ENCODE measurements at places on chromosomes 3 and 15.

DNA sequence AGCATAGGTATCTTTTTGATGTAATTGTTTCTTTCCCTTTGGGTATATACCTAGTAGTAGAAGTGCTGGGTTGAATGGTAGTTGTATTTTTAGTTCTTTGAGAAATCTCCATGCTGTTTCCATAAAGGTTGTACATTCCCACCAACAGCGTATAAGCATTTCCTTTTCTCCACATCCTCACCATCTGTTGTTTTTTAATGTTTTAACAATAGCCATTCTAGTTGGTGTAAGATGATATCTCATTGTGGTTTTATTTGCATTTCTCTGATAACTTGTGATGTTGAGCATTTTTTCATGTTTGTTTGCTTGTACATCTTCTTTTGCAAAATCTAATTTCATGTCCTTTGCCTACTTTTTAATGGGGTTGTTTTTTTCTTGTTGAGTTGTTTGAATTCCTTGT is 80.0 kb upstream of the TMC3 start:
- no peak for DNase-seq

DNA sequence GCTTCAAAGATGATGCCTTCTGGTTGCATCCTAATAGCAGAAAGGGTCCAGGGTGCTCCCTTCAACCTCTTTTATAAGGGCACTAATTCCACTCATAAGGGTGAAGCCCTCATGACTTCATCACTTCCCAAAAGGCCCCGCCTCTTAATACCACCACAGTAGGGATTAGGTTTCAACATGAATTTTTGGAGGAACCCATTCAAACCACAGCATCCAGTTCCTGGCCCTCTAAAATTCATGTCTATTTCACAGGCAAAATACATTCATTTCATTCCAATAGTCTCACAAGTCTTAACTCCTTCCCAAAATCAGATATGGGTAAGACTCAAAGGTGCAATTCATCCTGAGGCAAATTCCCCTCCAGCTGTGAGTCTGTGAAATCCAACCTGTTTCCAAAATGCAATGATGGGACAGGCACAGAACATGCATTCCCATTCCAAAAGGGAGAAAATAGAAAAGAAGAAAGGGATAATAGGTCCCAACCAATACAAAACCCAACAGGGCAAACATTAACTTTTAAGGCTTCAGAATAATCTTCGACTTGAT is 124.0 kb downstream of the ATP1B3 start:
- no peak for DNase-seq

DNA sequence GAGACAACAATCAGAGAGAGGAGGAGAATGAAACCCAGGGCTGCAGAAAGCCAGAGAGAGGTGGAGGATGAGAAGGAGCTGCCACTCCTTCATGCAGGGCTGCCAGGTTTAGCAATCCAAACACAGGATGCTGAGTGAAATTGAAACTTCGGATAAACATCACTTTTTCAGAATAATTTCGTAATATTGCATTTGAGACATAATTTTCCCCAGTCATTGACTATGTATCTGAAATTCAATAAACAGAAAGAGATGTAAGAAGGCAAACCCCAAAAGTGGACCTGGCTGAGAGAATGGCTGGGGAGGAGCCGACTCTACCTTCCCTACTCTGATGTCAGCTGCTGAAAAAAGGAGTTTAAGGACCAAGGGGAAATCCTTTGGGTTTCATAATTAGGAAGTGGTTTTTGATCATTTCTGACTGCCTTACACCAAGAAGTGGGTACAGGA is 33.8 kb downstream of the SLC9A9 start:
- no peak for DNase-seq

DNA sequence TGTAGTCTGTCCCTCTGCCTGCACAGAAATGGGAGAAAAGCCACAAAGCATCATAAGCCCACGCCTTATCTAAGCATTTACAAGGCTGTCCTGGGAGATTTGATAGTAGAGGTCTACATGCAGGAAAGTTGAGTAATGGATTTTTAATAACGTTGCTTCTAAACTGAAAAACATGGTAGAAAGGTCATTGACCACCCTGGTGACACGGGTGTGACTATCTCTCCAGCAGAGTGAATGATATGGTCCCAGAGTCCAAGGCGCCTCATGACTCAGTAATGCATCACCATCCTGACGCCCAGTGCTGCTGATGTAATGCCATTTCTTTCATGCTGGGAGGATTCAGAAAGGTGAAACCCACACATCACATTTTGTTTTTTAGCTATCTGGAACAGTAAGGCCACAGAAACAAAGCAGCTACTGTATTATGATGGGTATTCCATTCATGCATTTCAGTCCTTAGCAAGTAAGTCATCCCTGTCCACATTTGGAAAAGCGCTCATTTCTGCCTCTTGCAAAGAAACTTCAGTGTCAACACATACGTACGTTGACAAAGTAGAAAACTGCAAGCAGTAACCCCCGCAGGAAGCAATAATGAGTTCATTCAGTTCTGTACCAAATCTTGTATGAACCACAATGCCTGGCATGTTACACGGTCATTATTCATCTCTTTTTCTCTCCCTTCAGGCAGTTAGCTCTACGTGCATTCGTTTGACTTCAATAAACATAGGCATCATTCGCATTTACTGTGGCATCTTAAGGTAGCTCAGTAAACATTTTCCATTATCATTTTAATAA is 483.5 kb downstream of the GABRG3 start:
- no peak for DNase-seq

GRCh38 chr3:184812662-184813042 is 686 bp downstream of the VPS8 start:
- DNase-seq, result no peak

DNA sequence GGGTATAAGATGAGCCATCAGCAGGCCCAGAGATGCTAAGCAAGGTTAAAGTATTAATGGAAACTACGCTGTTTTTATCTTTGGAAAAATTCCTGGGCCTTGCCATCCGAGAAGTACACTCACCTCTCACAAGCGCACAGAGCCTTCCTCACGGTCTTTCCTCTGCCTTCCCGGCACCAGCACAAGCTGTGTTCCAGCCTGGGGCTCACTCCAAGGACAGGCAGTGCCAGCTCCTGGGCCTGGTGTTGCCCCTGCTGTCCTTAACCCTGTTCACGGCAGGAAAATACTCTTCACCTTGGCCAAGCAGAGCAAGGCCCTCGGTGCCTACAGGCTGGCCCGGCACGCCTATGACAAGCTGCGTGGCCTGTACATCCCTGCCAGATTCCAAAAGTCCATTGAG is 14.3 kb upstream of the RHO start:
- DNase-seq, result no peak

DNA sequence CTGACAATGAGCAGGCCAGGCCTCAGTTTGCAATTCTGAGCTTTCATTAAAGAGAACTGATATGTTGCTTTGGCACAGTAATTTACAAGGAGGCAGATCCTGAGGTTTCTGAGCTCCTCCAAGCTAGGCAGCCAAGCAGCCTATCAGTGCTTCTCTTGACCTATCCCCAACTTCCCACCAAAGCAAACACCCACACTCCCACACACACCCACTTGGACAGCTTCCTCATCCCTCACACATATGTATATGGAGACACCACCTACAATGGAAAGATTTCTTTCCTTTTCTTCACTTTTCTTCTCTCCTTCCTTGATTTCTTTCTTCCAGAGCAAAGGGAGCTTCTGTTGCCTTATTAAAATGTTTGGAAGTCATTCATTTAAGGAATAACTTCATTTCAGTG is 217.0 kb downstream of the NLGN1 start:
- DNase-seq, result no peak

- DNase-seq, result no peak
These were observed 194.0 kb upstream of the FEZF2 start for GRCh38 chr3:62567097-62568021.
